ENCODE measurements at places on chromosomes 4 and X.

GRCh38 chr4:133891011-133891410 is 310.6 kb downstream of the PABPC4L start:
- no peak for DNase-seq

DNA sequence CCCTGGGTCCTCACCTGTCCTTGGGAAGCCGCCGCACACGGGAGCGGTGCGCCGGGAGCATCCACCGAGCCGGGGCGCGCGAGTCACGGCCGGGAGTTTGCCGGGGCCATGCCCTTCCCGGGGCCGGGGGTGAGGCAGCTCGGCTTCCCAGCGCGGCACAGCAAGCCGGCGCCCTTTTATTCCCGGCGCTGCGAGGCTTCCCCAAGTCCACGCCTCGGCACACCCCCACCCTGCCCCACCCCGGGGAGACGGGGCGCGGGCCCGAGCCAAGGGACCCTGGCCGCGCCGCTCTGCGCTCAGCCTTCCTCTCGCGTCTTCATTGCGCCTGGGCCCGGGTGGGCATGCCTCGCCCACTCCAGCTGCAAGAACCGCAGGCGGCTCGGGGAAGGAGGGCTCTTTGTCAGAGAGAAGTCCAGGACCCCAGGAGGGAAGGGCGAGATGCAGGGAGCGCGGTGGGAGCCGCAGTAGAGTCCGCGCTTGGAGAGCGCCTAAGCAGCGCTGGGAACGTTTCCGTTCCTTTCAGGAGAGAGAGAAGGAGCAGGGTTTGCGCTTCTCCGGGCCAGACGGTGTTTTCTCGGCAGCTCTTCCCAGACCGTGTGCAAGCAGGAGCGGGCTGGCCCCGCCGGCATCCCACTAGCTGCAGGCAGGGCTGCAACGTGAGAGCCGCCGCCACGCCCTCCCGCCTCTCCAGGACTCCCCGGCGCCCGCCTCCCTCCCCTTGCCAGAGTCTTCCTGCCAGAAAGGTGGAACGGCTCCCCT is at the start of gene MXRA5:
MXRA5 (minus strand) TSS at position 152 of the 759 bp plus-strand sequence. CDS start 2,819 bp downstream, outside the sequence.
- DNase-seq: no peak

DNA sequence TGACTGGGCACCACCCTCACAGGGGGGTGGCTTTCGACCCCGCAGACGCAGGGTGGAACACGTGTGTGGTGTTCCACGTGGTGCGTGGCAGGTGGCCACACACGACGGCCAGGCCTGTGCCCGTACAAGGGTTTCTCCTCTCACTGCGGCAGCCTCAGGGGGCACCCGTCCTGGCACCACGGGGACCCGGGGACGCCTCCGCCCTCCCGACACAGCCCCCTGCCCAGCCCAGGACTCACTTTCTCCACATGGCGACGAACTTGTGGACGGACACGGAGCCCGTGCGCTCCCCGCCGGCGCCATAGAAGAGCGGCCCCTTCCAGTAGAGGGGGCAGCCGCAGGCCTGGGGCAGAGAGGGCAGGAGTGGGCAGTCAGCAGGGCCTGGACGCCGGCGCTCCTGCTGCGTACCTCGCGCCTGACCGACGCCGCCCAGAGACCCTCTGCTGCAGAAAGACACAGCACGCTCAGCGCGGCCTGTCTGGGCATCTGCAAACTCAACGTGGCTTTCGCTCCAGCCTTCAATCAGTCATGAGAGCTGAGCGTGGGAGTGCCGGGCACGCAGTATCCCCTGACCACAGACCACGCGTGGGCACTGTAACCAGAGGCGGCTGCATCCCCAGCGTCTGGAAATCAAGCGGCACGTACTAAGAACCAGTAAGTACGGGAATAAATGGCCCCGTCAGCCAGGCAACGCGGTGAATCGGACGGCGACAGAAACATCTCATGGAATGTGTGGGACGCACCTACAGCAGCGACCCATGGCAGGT is 28.9 kb upstream of the GTPBP6 start:
- DNase-seq: no peak

- no peak for DNase-seq
These were observed 71.0 kb upstream of the AFAP1 start for GRCh38 chr4:8010618-8011017.

DNA sequence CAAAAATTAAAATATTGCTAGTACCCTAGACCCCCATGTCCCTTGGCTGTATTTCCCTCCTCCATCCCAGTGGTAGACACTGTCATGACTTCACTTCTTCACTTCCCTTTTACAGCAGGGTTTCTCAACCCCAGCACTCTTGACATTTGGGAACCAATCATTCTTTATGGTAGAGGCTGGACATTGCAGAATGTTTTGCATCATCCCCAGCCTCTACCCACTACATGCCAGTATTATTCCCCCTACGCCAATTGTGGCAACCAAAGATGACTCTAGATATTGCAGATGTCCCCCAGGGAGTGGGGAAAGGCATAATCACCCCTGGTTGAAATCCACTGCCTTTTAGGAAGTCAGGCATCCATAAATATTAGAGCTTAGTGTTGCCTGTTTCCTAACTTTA is 138.6 kb downstream of the AMELX start:
- no peak for DNase-seq

- no peak for DNase-seq
These were observed 17.7 kb downstream of the PPP2R3B start for GRCh38 chrX:368811-369562.

DNA sequence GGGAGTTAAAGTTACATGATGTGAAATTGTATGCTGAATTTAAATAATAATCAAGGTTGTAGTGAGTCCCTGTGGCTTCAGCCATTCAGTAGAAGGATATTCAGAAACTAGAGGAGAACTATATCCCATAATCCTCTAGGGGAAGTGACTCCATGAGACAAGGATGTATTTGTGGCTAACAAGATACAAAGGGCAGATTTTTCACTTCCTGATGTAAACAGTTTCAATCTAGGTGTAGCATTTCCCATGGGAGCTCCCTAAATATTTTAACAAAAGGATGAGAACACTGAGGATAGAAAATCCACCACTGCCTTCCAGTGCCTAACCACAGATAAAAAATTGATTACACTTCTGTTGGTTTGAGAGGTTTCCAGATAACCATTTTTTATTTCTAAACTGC is 435.4 kb upstream of the TENM3 start:
- no peak for DNase-seq

- DNase-seq: no peak
These were observed 302.6 kb downstream of the CBLL2 start for GRCh38 chrX:22575161-22575845.

Measured in activated CD4-positive, alpha-beta T cell treated with anti-CD3 and anti-CD28 coated beads for 36 hours (primary cell).